ENCODE measurements at places on chromosomes 6 and 20. TPM values are rescaled to one million over a fixed set of nuclear protein-coding genes. Genes with fewer than 3 reads are reported as not detected.

DNA sequence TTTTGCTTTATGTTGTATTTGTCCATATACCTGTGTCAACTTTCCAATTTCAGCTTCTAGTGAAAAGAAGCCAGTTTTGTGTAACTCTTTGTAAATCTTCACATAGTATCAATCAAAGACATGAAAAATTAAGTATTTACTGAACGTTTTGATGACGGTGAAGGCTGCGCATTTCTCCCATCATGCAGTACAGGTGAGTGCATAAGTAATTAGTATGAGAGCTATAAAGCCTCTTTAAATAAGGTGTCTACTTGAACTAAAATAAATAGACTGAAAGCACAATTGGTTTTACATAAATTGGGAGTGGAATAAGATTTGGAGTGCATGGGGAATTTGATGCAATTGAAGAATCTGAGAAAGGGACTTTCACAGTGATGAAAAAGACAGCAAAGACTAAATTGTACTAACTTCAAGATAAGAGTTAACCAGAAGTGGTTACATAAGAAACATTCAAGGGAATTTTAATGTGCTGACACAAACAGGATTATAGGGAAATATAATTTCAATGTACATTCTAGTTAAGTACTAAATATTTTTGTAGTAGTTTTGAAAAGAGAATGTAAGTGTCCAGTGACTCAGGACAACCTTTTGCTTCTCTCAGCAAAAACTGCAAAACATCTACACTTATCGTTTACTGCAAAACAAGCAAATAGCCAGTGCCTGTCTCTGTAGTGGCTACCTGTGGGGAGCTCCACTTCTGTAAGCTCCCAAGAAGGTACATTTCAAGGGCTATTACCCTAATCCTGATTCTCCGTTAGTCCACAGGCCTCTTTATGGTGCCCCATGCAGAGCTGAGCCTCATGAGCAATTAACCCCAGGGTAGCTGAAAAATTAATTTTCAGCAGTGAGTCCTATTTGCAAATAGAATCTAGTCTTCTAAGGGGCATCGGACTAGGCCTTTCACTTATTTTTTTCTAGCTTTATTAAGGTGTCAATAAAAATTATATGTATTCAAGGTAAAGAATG lies 13.0 kb downstream of the TENT5A start:
- DNase-seq, result no peak
- peaks cover 4% of the 10 kb centered on the region for H3K36me3 ChIP-seq
- H3K4me1 ChIP-seq, result no peaks in the 10 kb centered on the region
- H3K27me3 ChIP-seq, result no peaks in the 10 kb centered on the region

- H3K4me3 ChIP-seq, result peak overlapping the region; percentile 60
- H3K36me3 ChIP-seq, result no peaks in the 10 kb centered on the region
- H3K27ac ChIP-seq, result no peak overlapping the region
Measured at GRCh38 chr20:56626367-56627121, 2.6 kb upstream of the TFAP2C start.

DNA sequence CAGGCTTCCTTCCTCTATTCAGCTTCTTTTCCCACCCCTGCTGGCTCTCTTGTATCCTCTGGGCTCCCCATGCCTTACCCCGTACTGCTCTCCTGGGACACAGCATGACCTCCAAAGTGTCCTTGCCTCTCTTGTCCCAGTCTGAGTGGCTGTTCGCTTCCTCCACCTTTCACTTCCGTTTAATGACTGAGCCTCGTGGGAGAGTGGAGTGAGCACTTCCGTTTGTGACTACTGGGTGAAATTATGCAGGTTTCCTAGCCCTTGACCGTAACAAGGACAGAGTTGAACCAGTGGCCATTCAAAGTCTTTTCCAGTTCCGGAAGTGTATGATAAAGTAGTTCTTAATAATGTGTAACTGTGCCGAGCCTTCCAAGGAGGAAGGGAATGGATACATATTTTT lies 109.2 kb downstream of the ARID1B start:
- H3K36me3 ChIP-seq, result no peaks in the 10 kb centered on the region
- H3K4me1 ChIP-seq, result peaks cover 39% of the 10 kb centered on the region
- no peaks in the 10 kb centered on the region for H3K27me3 ChIP-seq
- no peak for DNase-seq
- no peak overlapping the region for H3K27ac ChIP-seq

DNA sequence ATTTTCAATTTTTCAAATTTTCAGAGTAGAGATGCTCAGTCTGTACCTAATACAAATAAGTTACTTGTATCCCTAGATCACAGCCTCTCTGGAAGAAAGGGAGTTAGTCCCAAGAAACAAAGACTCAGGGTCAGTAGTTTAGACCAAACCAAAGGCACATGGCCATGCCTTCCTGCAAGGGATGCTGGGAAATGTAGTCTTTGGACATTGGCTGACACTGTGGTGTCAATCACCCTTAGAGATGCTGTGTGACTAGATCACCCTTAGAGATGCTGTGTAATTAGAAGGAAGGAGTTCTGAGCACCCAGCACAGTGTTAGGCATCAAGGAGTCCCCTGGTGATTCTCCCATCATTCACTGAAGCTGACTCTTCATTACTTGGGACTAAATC lies 202.1 kb downstream of the NFATC2 start:
- H3K36me3 ChIP-seq, result peaks cover 4% of the 10 kb centered on the region
- H3K27ac ChIP-seq, result no peak overlapping the region
- H3K4me3 ChIP-seq, result no peak overlapping the region
- peaks cover 3% of the 10 kb centered on the region for H3K27me3 ChIP-seq

DNA sequence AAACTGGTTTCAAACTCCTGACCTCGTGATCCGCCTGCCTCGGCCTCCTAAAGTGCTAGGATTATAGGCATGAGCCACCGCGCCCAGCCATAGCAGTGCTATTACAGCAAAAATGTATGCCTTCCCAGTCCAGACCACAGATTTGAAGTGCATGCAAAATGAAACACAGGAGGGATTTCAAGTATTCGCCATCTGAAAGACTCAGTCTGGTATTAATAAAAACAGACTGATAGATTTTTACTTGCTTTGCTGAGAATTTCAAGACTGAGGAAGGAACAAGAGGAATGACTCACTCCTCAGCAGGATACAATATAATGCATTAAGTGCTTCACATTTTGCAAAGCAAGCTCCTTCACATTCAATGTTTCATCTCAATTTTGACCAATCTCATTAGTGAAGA lies 134.9 kb downstream of the TMEM200A start:
- H3K27ac ChIP-seq, result no peak overlapping the region
- H3K4me3 ChIP-seq, result no peak overlapping the region
- no peak for DNase-seq
- no peaks in the 10 kb centered on the region for H3K36me3 ChIP-seq

SIRPB1 gene
- total RNA-seq, result 0.77 TPM

MOXD1 gene
- 83.6 TPM for total RNA-seq

PIGT gene
- 67.4 TPM for total RNA-seq
